ENCODE measurements at places on chromosomes 7 and 10. TPM values are rescaled to one million over a fixed set of nuclear protein-coding genes. Genes with fewer than 3 reads are reported as not detected.

MTERF1 gene
- total RNA-seq = 10.9 TPM

CFAP43 gene
- total RNA-seq = 0.19 TPM

PI4K2A gene
- total RNA-seq = 16.7 TPM

NXPH1 gene
- total RNA-seq = not detected

CFAP70 gene
- 0.94 TPM for total RNA-seq

TMEM106B gene
- 41.4 TPM for total RNA-seq

GNGT1 gene
- not detected for total RNA-seq

- no peak for DNase-seq
Measured at GRCh38 chr10:12639996-12640944, 290.9 kb downstream of the CAMK1D start.

DNA sequence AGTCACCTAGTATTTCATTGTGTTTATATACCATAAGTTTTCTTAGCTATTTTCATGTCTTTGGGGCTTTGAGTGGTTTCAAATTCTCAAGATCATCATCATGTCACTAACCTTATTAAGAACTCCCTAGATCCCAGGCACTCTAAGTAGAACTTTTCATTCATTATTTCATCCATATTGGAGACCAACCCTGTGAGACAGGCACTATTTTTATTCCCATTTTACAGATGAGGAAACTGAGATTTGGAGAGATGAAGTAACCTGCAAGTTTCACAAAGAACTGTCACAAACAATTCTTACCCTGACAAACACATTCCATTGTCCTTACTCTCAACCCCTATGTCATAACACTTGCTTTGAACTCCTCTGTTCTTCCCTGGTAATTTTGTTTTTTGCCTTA is 13.8 kb upstream of the SND1 start:
- DNase-seq = no peak

DNA sequence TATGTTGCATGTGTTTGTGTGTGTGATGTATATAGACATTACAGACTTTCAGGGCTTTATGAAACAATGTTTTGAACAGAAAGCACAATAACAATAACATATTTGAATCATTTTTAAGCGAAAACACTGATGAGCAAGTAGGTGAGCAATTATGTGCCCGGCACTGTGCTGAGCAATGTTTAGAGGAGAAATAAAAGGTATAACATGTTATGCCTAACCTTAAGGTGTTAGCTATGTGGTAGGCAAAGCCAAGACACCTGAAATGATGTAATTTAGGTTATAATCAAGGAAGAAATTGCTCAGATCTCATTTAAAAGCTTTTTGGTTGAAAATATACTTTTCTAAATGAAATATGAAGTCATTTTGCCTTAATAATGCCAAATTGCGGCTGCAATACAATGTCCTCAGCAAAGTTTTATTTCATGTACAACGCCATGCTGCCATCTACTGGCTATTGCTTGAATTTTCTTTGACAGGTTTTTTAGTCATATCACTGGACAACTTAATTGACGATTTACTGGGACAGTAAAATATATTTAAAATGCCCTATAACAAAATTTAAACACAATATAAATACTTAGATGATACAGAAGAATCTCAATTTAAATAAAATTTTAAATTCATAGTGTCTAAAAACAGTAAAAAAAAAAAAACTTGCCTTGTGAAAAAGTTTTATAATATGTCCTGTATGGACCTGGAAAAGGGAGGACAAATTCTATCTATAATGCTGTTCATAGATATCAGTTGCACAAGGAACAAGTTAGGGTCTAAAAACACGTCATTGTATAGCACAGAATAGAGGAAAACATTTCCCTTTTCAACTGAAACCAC is 131.1 kb upstream of the CDK1 start:
- no peak for DNase-seq

GRCh38 chr10:105844241-105844640 is 1203.2 kb downstream of the SORCS3 start:
- DNase-seq = no peak

- no peak for DNase-seq
Measured at GRCh38 chr7:111145472-111145871, 54.5 kb downstream of the LRRN3 start.

GRCh38 chr7:102028206-102028826 is 210.9 kb downstream of the CUX1 start:
- no peak for DNase-seq

GRCh38 chr7:140223515-140224221 is 46.9 kb upstream of the KDM7A start:
- no peak for DNase-seq

DNA sequence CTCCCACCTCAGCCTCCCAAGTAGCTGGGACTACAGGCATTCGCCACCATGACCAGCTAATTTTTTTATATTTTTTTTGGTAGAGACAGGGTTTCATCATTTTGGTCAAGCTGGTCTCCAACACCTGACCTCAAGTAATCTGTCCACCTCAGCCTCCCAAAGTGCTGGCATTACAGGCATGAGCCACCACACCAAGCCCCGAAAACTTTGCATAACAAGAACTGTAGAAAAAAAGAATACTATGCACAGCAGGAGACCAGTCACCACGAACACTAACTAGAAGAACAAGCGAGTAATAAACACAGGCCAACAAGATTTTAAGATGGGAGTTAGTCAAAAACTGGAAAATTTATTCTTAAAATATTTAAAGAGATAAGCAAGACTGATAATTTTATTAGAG is 447.0 kb downstream of the ETV1 start:
- DNase-seq = no peak

DNA sequence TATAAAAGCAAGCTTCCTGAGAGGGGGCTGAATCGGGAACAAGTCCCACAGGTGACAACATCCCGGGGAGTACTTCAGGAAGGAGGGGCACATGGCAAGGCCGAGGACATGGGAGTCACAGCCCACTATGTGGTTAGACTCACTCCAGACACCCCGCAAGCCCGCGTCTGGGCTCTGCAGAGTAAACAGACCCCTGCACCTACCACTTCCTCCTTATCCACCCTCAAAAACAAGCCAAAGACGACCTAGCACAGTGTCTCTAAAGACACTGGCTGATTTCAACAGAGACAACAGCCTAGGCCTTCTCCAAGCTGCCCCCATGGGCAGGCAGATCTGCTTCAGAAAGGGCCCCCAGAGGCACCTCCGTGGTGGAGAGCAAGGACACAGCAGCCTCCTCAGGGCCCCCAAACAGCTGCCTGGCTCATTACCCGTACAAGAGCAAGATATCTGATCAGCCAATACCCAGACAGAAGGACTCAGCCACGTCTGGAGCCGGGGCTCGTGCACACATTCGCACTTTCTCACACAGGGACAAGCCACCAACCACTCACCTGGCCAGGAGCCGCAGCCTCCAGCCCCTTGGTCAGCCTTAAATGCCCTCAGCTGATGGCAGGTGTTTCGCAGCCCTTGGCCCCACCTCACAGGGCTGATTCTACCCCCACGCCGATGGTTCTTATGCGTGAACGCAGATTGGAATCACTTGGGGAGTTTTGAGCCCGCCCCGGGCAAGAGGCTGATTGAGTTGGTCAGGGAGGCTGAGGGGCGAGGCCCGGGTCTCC is 10.7 kb upstream of the KPNA7 start:
- no peak for DNase-seq

DNA sequence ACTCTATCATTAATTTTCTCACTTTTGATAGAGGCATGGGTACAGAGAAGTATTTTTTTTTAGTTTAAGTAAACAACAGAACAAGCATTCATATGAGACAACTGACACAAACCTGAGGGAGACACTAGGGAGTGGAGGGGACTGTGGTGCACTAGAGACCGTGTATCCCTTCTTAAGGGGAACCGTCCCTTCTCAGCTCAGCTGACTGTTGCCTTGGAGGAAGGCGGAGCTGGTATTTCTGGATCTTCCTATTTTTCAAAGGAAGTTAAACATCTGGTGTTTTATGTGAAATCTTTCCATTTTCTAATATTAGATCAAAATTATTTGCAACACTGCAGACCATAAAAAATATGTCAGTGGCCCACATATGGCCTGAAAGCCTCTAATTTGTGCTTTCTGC is 113.6 kb upstream of the MACROH2A2 start:
- DNase-seq = no peak

DNA sequence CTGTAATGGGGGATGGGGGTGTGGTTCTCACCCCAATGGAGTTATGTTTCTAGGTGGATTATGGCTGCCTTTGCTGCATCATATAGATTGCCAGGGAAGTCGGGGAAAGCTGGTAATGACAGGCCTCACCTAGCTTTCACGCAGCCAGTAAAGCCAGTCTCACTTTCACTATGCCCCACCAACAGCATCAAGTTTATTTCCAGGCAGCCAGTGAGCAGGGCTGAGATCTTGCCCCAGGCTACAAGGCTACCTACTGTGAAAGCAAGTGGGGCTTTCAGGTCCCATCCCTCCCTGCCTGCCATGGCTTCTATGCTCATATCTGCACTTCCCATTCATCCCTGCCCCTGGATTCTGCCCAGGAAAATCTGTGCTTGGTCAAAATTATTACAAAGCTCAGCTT is 61.7 kb upstream of the NXPH1 start:
- no peak for DNase-seq

DNA sequence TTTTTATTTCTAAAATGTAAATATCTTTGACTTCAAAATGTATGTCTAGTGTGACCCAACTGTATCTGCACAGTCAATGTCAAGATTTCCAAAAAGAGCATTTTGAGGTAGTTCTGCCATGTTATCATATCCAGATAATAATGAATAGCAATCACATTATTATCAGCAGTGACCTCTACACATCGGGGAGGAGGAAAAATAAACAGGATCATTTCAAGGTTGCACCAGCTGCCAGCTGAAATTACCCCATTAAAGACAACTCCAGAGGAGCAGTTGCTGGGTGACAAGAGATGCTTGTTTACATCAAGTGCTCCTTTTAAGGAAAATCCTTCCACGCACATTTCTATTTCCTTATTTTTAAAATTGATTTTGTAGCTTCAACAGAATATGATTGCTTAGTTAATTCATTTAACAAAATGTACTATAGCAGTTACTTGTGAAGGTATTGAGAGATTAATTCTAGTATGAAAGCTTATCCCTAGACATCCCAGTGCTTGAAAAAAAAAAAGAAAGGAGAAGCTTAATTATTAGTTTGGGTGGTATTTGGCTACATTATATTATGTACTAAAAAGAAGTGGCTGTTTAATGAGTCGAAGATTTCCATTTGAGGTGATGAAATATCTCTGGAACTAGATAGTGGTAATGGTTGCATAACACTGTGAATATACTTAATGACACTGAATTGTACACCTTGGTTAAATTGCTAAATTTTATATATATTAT is 19.3 kb upstream of the SLC35G1 start:
- DNase-seq = no peak

DNA sequence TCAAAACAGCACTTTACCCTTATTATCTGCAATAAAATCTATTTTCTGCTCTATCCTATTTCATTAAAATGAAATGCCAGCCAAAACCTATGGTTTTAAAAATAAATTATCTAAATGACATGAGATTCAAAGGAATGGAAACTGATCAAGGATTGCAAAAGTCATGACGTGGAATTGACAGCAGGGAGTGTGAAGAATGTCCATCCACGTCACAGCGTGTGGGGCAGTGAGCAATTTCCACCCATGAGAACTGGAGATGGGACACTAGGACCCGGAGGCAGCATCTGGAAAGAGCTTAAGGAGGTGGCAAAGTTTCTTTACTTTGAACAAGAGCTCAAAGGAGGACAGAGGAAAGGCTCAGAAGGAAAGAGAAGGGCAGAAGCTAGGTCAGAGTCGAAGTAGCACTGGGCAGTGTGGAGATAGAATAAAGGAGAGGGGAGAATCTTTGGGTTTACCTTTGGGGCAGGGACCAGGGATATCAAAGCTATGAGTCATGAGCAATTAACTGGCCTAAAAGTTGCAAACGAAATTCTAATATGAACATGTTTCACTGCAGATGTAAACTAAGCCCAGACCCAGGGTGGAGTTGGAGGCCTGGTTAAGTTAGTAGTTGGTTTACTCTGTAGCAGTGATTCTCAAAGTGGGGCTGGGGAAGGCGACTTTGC is 24.9 kb upstream of the STK17A start:
- DNase-seq = no peak

DNA sequence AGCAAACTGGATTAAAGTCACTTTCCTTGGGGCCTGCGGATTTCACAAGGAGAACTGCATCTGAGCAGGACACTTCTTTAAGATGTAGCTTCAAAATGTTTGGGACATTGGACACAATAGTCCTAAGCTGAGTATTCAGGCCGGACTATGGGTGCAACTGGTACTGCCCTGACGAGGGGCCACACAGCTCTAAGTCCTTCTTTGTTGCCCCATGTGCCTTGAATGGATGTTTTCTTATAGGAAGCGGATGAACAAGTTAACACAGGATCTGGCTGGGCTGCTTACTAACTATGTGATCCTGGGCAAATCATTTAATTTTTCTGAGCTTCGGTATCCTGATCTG is 147.8 kb upstream of the KLF14 start:
- no peak for DNase-seq

- DNase-seq = no peak
Measured at GRCh38 chr7:45573661-45574415, at the start of gene ADCY1. ADCY1 (plus strand) TSS chr7:45574368; CDS start chr7:45574544, 176 bp downstream.

GRCh38 chr7:157483971-157484410 is 147.2 kb downstream of the DNAJB6 start:
- peak; percentile 64 for DNase-seq

- peak; percentile 83 for DNase-seq
Measured at GRCh38 chr10:3542185-3542611, 242.8 kb downstream of the KLF6 start.

All from aorta (tissue), 5 donors.